PC-9 (cell line): ENCODE measurements at places on chromosomes 12 and 14. TPM values are rescaled to one million over a fixed set of nuclear protein-coding genes. Genes with fewer than 3 reads are reported as not detected.

The TRHDE gene
- total RNA-seq: 0.15 and 0.74 TPM in 2 replicates

The NKX2-8 gene
- 1.1 and 2.9 TPM in 2 replicates for total RNA-seq

The MAP1LC3B2 gene
- total RNA-seq: 1.1 and 1.4 TPM in 2 replicates

The KTN1 gene
- total RNA-seq: 188 and 250 TPM in 2 replicates

The KCTD10 gene
- 37.4 and 45.9 TPM in 2 replicates for total RNA-seq

The FIGNL2 gene
- total RNA-seq: not detected in 2 replicates

- no peaks in the 10 kb centered on the region for H3K4me1 ChIP-seq
- DNase-seq: no peak
- H3K27ac ChIP-seq: no peak overlapping the region
- no peak overlapping the region for H3K4me3 ChIP-seq
- no peaks in the 10 kb centered on the region for H3K36me3 ChIP-seq
These were observed 926.9 kb downstream of the TMTC2 start for GRCh38 chr12:83613586-83614110.

- H3K27ac ChIP-seq: no peak overlapping the region
- no peak for DNase-seq
- H3K36me3 ChIP-seq: no peaks in the 10 kb centered on the region
- no peaks in the 10 kb centered on the region for H3K27me3 ChIP-seq
These were observed 106.6 kb downstream of the OTOGL start for GRCh38 chr12:80205960-80206359.

DNA sequence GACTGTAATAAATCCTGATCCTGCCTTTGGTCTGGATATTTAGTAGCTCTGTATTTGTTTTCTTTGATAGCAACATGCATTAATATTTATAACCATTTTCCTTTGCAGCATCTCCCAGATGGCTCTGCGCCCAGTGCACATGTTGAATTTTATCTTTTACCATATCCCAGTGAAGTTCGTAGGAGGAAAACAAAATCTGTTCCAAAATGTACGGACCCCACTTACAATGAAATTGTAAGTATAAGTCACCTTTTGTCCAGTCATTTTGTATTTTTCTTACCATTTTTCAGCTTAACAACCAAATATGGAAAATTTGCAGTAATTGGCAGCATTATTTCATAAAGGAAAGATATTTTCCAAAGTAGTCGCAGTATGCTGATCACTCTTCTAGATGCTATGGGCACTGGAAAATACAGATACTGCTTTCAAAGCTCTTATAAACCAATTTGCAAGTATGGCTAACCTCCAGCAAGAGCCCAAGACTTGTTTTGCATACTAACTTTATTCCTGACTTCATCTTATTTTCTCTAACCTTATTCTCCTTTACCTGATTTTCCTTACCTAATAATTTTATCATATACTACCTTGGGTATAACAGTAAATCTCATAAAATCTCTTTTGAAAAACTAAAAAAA, 97.4 kb downstream of the PLCZ1 start:
- H3K27me3 ChIP-seq: no peaks in the 10 kb centered on the region
- H3K4me1 ChIP-seq: no peaks in the 10 kb centered on the region
- H3K27ac ChIP-seq: no peak overlapping the region

DNA sequence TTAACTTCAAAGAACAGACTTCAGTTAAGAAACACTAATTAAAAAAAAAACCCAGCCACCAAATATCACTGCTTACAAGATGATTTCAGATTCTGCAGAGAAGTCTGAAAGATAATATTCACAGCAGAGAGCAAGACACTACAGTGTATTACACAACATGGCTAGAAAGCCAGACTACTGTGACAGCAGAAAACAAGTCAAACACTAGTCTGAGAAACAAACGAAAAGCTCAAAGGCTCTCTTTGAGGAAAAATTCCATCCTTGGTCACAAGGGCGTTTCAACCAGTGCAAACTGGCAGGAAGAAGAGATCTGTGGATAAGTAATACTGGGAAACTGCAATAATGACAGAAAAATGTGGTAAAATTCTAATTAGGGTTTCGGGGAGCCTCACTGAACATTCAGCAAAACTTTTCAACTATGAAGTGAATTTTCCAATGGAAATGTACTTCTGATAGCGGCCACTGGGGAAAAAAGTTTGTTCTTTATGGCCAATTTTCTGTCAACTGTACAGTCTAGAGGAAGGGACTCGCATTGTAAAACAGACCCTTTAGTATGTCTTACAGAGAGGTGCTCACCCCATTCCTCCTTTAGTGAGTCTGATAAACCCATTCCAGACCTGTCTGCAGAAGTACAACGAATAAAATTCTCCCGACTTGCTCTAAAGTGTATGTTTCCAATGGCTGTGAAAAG, 50.4 kb downstream of the ACADS start:
- no peaks in the 10 kb centered on the region for H3K4me1 ChIP-seq
- H3K4me3 ChIP-seq: no peak overlapping the region
- no peak overlapping the region for H3K27ac ChIP-seq
- H3K27me3 ChIP-seq: no peaks in the 10 kb centered on the region

DNA sequence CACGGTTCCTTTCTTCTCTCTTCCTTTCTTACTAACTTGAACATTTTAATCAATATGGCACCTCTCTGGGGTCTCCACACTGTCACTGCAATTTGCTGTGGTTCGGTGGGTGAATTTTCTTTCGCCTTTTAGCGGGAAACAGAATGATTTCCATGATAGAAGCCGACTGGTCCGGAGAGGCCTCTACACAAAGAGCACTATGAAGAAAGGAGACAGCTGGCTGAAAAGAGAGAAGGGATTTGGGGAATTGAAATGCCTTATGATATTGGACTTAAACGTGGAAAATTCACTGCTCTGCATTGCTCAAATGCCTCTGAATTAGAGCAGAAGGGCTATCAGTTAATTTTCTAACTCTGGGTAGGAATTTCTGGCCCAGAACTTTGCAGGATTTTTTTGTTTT, 55.9 kb downstream of the KCNA5 start:
- no peaks in the 10 kb centered on the region for H3K27me3 ChIP-seq
- no peak for DNase-seq
- H3K4me1 ChIP-seq: peaks cover 7% of the 10 kb centered on the region; the same call in 1 of the 2 replicates

- H3K27ac ChIP-seq: no peak overlapping the region
- no peak for DNase-seq
- H3K27me3 ChIP-seq: no peaks in the 10 kb centered on the region
- H3K4me3 ChIP-seq: no peak overlapping the region
These were observed 6.3 kb upstream of the USP44 start for GRCh38 chr12:95557625-95558024.

GRCh38 chr12:57005980-57006808, at the start of gene ZBTB39:
Gene ZBTB39, minus strand, starts transcription at chr12:57006546. Its CDS starts 1,629 bp downstream, at chr12:57004917.
- H3K4me3 ChIP-seq: peak within 1 kb of the TSS; percentile 62
- no peaks in the 10 kb centered on the region for H3K27me3 ChIP-seq
- no peak for DNase-seq

DNA sequence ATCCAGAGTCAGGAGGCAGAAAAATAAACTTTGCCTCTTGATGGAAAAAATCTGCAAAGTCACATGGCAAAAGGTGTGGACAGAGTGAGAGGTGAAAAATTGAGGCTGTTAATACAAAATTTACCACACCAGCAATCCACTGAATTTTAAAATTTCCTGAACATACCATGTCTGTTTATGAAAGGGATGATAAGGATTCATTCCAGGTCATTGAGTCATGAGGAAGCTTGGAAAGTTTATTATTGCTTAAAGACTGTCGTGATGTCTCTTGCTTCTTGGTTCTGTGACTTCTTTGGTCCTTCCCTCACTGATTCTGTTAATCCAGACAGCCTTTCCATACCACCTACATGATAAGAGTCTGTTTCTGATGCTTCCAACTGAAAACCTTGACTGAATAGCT, 73.2 kb downstream of the TTC6 start:
- H3K4me3 ChIP-seq: no peak overlapping the region
- no peaks in the 10 kb centered on the region for H3K27me3 ChIP-seq
- H3K4me1 ChIP-seq: no peaks in the 10 kb centered on the region
- no peak overlapping the region for H3K27ac ChIP-seq

GRCh38 chr14:75283162-75283832, 4.7 kb downstream of the FOS start:
- no peak overlapping the region for H3K4me3 ChIP-seq
- H3K36me3 ChIP-seq: peaks cover 19% of the 10 kb centered on the region
- DNase-seq: no peak
- H3K27me3 ChIP-seq: no peaks in the 10 kb centered on the region
- H3K4me1 ChIP-seq: peaks cover 47% of the 10 kb centered on the region

- no peak overlapping the region for H3K27ac ChIP-seq
- no peak overlapping the region for H3K4me3 ChIP-seq
- DNase-seq: no peak
- no peaks in the 10 kb centered on the region for H3K36me3 ChIP-seq
- H3K27me3 ChIP-seq: no peaks in the 10 kb centered on the region
These were observed 64.9 kb downstream of the LLPH start for GRCh38 chr12:66065641-66066136.

DNA sequence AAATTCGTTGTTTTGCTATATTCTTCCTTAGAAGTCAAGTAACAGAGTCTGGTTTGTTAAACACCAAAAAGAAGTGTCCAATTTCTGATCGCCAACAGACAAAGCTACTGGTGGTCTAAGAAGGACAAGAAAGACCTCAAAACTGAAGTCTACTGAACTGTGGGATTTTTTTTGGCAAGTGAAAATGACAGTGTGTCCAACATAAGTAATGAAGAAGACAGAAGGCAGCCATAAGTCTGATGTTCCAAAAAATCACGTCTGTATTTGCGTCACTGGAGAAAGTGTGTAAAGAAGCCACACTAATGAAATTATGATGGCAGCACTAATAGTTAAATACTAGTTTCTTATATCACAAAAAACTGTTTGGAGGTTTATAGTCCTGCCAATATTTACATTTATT, 32.6 kb downstream of the WASHC3 start:
- H3K36me3 ChIP-seq: no peaks in the 10 kb centered on the region
- DNase-seq: no peak
- H3K27me3 ChIP-seq: no peaks in the 10 kb centered on the region

DNA sequence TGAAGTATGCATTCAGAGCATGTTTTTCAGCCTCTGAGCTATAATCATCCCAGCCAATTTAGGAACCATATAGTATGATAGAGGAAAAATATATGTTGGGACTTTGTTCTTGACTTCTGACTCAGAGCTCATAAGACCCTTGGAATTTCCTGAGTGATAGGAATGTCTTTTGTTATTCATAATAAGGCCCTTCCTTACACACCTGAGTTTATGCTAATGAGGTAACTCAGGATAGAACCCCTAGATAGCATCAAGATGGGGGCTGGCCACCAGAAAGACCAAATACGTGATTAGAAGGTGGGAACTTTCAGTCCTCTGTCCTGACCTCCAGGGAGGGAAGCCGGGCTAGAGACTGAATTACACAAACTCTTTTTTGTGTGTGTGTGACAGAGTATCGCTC, 32.4 kb upstream of the PLEK2 start:
- H3K27me3 ChIP-seq: no peaks in the 10 kb centered on the region
- H3K4me3 ChIP-seq: no peak overlapping the region
- peaks cover 32% of the 10 kb centered on the region for H3K4me1 ChIP-seq
- no peak for DNase-seq
- H3K36me3 ChIP-seq: no peaks in the 10 kb centered on the region
- no peak overlapping the region for H3K27ac ChIP-seq

DNA sequence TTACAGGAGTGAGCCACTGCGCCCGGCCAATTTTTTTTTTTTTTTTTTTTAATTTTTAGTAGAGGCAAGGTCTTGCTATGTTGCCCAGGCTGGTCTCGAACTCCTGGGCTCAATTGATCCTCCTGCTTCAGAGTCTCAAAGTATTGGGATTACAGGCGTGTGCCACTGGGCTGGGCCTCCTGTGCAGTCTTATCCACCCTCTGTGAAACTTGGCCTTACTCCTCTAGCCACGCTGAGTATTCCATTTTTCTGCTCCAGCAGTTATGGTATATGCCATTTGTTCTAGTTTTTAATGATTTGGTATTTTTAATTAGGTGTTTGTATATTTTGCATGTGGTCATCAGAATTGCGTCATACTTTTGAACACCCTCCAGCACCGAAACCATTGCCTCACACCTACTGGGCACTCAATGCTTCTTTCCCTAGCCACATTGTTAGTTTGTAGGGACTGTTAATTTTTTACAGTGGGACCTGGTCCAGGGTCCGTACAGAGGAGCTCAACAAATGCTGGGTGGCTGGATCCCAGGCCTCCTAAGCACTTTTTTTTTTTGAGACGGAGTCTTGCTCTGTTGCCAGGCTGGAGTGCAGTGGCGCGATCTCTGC, 11.4 kb downstream of the RIOX1 start:
- H3K4me1 ChIP-seq: no peaks in the 10 kb centered on the region
- no peak overlapping the region for H3K27ac ChIP-seq
- no peaks in the 10 kb centered on the region for H3K27me3 ChIP-seq
- H3K4me3 ChIP-seq: no peak overlapping the region
- no peaks in the 10 kb centered on the region for H3K36me3 ChIP-seq
- no peak for DNase-seq

DNA sequence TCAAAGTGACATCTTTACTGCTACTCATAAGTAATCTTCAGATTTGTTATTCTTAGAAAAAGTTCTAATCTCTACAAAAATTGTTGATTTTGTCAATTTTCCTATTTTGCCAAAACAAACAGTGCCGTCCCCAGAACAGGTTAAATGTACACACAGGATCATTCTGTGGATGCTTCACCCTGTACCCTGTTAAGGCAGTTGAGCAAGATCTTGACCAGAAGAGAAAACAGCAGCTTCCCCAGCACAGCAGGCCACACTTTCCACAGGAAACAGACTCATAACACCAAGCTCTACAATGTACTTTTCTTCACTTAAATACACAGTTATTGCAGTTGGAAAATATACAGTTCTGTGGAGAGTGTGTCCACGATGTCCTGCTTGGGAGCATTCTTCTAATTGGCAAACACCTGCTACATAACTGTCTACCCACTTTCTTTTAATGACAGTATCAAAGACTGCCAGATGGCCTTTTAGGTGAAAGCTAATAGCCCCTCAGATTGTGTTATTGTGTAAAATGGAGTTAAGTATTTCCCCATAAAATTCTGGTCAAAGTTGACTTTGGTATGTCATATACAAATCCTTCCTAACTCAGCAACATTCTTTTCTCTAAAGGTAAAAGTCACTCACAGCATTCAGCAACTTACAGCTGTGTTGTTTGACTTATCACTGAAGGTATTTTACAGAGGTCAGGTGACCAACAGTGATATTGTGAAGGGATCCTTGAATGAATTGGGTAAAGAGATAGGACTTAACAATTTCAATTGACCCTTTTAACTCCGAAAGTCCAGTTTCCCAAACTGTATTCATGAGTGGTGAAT, 77.0 kb downstream of the SEC23A start:
- no peaks in the 10 kb centered on the region for H3K27me3 ChIP-seq
- H3K4me3 ChIP-seq: no peak overlapping the region
- no peaks in the 10 kb centered on the region for H3K36me3 ChIP-seq
- H3K4me1 ChIP-seq: no peaks in the 10 kb centered on the region
- no peak for DNase-seq
- H3K27ac ChIP-seq: no peak overlapping the region

GRCh38 chr14:29425705-29426482, 501.8 kb downstream of the PRKD1 start:
- H3K27ac ChIP-seq: no peak overlapping the region
- H3K36me3 ChIP-seq: no peaks in the 10 kb centered on the region
- no peaks in the 10 kb centered on the region for H3K27me3 ChIP-seq
- no peak overlapping the region for H3K4me3 ChIP-seq
